ENCODE measurements at places on chromosomes 13 and 19.

DNA sequence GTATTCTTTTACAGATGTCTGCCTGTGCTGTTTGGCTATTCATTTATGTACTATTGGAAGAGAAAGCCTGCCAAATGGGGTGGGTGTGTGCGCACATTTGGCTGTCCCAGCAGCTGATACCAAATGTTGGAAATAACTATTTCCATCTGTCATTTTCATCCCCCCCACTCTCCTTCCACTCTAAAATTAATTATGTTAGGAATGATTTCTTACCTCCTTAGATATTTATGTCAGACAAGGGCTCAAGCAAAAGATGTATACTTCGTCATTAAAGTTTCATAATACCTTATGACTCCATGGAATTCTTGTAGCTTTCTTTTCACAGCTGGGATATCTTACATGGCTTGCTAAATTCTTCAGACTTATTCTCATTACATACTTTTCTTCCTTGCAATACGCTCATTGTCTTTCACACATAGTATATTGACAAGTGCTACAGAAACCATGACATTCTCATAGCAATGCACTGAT, 18.6 kb downstream of the ITM2B start:
- no peak for DNase-seq

GRCh38 chr19:362154-362553, 17.6 kb upstream of the MIER2 start:
- no peak for DNase-seq

- DNase-seq = peak; percentile 87
Observed at GRCh38 chr19:6218491-6219146, 61.2 kb downstream of the MLLT1 start.

- DNase-seq = peak; percentile 33
Observed at GRCh38 chr13:51785712-51786424, 18.1 kb downstream of the DHRS12 start.

DNA sequence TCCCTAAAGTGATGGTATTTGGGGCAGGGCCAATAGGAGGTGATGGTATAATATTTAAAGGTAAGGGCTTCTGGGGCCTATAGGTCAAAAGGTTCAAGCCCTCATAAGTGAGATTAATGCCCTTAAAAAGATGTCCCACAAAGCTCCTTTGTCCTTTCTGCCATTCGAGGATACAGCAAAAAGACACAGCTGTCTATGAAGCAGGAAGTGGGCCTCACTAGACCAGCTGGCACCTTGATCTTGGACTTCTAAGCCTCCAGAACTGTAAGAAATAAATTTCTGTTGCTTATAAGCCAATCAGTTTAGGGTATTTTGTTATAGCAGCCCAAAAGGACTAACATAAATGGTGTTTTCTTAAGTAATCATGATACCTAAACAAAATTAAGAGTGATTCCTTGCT, 27.2 kb upstream of the POU4F1 start:
- no peak for DNase-seq

DNA sequence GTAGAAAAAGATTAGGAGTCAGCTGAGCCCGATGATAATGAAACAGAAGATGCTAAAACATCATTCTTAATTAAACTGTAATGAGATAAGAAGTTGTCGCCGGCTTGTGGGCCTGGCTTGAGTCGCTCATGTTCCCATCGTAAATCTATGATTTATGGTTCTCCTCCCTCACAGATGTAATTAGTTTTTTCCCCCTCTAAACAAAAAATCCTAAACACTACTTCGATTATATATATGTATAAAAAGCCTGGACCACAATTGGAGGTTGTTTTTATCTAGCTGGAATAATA, 151.3 kb downstream of the PTPRS start:
- DNase-seq = no peak

DNA sequence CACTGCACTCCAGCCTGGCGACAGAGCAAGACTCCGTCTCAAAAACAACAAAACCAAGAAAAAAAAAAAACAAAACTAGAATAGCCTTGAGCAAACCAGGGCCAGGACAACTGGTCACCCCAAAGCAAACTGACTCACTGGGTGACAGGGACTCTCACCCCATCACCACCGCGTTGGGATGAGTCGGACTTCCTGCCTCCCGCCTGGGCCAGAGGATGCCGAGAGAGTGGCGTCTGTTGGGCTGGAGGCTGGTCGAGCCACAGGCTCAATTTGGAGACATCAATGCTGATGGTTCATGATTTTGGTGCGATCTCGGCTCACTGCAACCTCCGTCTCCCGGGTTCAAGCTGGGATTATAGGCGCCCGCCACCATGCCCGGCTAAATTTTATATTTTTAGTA, 11.6 kb downstream of the TMPRSS9 start:
- DNase-seq = peak; percentile 67

DNA sequence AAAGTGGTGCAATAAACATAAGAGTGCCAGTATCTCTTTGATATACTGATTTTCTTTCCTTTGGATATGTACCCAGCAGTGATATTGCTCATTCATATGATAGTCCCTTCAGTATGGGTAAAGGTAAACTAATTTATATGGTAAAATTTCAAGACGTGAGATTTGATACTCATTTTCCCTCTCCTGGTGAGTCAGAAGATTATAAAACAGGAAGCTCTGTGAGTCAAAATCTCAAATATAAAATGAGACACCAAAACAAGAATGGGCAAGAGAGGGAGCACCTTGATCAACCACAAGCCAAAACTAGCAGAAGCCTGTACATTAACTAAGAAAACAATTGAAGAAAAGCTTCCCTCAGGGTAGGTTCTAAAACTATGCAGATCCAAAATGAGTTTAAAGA, 216.3 kb downstream of the SLITRK6 start:
- DNase-seq = peak; percentile 2

GRCh38 chr13:28282451-28282850, 144.1 kb downstream of the PAN3 start:
- DNase-seq = no peak

- no peak for DNase-seq
Observed at GRCh38 chr19:45866400-45867176, 2.5 kb downstream of the FOXA3 start.

DNA sequence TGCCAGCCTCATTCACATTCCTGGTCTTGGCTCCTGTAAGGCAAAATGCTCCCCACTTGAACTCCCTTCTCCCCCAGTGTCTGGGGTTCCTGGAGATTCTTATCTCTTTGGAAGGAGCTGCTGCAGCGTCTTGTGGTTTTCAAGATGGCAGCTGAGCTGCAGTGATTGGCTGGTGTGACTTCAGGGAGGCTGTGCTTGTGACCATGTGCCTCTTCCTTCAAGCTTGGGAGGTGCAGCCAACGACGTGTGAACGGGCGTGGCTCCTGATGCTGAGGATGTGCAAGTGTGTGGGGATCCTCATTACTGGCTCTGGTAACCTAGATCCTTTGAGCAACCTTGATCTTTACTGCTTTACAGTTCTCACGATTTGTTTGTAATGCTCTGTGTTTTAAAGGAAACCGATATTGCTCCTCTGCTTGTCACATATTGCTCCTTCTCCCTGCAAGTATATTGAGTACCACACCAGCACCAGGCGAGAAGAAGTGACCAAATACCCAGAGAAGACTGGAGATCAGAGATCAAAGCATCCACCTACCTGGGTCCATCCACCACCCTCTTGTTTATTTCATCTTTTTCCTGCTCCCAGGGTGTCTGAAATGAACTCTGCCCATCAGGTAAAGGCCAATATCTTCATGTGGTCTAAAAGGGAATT, 208.5 kb downstream of the FGF9 start:
- peak; percentile 38 for DNase-seq

- no peak for DNase-seq
Observed at GRCh38 chr13:25686831-25687470, 315.2 kb downstream of the ATP8A2 start.

DNA sequence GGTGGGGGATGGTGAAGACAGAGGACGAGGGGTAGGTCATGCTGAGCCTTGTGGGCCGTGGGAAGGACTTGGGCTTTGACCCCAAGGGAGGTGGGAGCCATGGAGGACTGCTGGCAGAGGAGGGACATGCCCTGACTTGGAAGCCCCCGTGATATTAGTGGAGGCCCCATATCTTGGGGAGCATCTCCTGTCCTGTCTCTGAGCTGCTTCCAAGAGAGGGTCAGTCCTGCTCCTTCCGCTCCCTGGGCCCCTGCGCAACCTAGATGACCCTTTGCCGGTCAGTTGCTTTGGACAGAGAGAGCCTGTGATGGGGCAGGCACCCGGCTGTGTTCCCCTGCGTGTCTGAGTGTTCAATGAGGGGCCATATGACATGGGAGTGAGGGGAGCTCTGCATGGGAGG, 5.2 kb downstream of the TLE6 start:
- DNase-seq = no peak

DNA sequence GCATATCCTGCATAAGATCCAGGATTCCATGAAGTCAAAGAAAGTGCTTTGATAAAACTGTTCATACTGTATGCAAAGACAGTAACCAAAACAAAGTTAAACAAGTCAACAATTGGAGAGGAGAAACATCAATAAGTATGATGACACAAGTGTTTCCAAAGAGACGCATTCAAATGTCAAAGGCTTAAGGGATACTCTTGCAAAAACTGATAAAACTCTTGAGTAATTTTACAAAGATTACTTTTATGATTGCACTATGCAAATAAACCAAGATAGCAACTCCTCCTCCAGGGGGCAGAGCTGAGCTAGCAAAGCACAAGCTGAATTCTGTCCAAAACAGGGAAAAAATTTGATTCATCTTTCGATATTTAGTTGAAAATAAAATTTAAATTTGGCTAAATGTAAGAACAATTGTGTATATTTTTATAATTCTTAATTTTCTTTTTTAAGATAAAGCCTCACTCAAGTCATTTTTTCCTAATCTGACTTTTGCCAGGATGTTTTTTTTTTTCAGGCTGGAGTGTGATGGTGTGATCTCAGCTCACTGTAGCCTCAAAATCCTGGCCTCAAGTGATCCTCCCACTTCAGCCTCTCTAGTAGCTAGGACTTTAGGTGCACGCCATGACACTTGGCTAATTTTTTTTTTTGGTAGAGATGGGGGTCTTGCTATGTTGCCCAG, 84.0 kb downstream of the MZT1 start:
- peak; percentile 16 for DNase-seq

DNA sequence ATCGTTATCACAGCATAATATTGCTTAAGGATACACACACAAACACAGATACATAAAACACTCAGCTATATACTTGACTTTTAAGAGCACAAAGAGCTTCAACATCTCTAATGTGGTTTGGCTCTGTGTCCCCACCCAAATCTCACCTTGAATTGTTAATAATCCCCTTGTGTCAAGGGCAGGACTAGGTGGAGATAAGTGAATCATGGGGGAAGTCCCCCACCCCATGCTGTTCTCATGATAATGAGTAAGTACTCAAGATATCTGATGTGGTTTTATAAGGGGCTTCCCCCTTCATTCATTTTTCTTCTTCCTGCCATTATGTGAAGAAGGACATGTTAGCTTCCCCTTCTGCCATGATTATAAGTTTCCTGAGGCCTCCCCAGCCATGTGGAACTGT, 481.4 kb downstream of the PCDH9 start:
- DNase-seq = no peak

- no peak for DNase-seq
Observed at GRCh38 chr19:31506102-31506501, 156.9 kb upstream of the TSHZ3 start.

DNA sequence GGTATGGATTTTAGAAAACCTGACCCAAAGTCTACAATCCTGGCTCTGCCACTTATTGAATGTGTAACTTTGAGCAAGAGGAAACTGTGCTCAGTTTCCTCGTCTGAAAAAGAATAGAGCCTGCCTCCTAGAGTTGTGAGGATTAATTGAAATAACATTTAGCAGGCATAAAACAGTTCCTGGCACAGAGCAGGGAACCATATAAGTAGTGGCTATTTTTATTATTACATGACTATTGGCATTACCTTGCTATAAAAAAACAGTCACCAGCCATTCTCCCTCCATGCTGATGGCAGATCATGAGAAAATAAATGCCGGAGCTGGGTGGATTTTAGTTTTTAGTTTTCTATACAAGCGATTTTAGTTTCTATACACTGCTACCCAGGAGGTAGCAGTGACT, 5.8 kb downstream of the DOCK9 start:
- no peak for DNase-seq

DNA sequence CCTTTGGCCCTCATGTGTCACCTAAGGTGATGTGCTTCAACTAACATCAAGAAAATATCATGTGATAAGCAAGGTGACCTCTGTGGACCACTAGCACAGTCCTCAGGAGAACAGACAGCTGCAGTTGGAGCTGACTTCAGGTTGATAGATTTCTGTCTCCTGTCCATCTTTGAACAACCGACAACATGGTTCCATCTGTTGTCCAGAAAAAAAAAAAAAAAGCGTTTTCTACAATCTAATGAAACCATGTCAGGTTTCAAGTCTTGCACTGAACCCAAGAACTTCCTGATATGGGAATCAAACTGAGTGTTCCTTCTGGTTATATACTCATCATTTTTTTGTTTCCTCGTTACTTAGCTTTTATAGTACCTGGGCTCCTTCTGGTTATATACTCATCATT, 75.7 kb downstream of the LHFPL6 start:
- DNase-seq = no peak

DNA sequence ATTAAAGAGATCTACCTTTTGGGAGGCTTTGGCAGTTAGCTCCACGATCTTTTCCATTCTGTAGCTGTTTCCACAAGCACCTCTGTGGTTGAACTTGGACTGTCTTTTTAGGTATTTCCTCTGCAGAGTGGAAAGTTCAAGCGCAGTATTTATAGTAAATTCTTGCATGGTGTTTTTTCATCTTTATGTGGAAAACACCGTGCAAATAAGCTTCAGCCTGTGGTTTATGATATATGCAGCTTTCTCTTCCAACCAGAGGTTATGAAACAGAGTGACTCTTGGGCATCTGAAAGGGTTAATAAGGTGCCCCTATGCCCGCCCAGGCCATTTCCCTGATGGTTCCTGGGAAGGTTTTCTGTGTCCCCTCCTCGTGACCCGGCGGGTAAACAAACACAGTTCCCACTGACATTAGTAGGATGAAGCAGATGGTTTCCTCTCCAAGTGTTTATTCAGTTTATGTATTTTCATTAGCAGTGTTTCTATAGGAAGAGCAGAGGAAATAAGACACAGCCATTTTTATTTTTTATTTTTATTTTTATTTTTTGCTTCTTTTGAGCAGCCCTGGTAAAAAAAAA, 39.7 kb upstream of the RNF113B start:
- no peak for DNase-seq

- no peak for DNase-seq
Observed at GRCh38 chr19:28701491-28701890, 511.5 kb downstream of the UQCRFS1 start.

- DNase-seq = no peak
Observed at GRCh38 chr19:57643734-57644133, 10.8 kb downstream of the ZNF211 start.

DNA sequence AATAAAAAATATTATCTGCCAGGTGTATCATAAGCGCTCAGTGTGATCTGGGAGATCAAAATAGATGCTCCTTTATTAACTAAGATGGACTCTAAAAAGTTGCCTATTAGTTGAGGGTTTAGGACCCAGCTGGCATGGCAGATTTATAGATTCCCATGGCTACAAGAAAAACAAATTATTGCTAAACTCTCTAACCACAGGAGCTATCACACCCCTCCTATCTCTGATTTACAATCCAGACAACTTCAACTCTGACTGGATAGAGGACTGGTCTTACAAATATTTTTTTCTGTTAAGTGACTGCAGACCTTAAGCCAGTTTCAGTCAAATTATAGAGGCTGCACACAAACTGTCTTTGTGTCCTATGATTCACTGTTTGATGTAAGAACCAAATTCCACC, 45.4 kb upstream of the MYCBP2 start:
- no peak for DNase-seq

GRCh38 chr19:49590971-49591730, at the start of gene PRR12:
Gene PRR12 (plus strand): TSS chr19:49591182. CDS start chr19:49591655, 473 bp downstream.
- peak; percentile 76 for DNase-seq

Data from Daoy (cell line).